Naive thymus-derived CD8-positive, alpha-beta T cell (primary cell): ENCODE measurements at places on chromosomes 16 and 17.

DNA sequence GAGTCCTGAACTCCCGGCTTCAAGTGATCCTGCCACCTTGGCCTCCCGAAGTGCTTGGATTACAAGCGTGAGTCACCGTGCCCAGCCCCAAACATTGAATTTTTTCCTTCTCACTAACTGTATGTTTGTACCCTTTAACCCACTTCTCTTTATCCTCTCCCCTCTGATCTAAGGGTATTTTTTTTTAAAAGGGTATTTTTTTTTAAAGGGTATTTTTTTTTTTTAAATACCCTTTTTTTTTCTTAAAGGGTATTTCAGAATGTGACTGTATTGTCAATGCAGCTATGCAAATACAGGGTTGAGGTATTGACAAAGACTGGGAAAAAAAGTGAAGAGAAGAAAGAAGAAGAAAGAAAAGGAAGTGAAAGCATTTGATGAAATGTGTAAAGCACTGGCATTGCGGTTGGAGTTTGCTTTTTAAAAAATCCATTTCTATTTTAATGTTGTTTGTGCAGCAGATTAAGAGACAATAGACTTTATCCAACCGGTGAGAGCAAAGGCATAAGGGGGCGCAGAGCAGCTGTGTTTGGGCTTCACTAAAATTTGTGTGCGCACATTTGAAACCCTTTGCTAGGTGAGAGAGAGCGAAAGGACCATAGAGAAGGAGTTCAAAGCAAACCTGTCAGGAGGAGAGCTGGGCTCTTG is 42.4 kb downstream of the SYT17 start:
- DNase-seq: no peak

DNA sequence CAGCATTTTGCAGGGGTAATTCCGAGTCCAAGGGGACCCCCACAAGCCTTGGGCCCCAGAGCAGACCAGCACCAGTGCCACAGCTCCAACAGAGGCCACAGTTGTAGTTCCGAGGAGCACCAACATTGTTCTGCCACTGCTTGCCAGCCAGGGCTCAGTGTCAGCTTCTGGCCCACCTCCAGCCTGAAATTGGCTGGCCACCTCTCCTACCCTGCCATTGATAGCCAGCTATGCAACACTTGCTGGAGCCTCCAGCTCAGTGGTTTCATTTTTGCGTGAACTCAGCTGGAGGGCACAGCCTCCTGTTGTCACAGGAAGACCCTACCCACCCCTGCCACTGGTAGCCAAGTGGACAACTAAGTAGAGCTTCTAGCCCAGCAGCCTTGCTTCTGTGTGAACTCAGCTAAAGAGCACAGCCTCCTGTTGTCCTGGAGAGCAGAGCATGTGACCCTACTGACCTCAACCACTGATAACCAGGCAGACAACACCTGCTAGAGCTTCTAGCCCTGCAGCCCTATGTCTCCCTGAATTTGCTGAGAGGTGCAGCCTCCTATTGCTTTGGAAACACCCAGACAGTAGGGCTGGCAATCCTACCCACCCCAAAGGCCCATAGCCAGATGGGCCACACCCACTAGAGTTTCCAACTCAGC is 24.9 kb downstream of the HYDIN start:
- DNase-seq: no peak

GRCh38 chr16:72282362-72282761 is 110.4 kb upstream of the PMFBP1 start:
- DNase-seq: no peak

- DNase-seq: no peak
Measured at GRCh38 chr17:17043461-17044271, 1.4 kb downstream of the MPRIP start.

- DNase-seq: no peak
Measured at GRCh38 chr17:64259922-64260321, 3.1 kb downstream of the TEX2 start.

DNA sequence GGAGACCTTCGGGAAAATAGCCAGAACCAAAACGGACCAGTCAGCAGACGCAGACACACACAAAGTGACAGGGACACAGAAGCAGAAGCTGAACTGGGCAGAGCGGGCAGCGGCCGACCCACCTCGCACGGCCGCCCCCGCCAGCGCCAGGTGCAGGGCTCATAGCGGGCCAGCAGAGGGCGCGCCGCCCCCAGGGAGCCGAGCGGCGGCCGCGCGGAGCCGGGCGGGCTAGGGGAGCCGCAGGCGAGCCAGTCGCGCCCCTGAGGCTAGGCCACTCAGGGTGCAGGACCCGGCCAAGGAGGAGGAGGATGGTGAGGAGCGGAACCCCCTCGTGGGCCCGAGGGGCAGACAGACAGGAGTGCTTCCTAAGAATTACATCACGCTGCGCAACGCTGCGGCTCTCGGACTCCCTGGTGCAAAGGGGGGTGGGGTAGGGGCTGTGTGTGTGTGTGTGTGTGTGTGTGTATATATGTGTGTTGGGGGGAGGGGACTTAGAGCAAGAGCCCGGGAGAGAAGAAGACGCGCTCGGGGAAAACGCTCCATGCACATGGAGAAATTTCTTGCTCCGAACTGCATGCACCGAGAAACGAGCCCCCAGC is 913 bp upstream of the NOG start:
- peak; percentile 81 for DNase-seq

DNA sequence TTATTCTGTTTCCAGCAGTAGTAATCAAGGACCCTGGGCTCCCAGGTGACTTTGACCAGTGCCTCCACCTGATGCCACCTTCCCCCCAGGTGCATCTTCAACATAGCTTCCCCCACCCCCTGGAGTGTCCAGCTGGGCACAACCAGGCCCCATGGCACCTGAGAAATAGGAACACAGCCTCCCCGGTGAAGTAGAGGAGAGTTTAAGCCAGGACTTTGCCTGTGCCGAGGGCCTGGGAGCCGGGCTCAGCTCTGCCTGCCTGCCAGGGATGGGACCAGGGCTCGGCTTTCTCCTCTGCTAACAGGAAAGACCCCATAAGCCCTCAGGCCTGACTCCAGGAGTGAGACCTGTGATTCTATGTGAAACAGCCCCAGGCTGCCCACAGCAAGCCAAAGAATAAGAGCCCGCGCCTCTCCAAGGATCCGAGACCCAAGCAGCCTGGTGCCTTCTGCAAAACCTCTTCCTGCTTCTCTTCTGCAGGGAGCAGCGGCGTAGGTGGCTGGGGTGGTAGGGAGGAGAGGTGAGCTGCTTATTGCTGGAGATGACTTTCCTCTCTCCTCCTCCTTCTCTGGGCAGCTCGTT is 16.4 kb upstream of the RBFOX3 start:
- DNase-seq: peak; percentile 12

DNA sequence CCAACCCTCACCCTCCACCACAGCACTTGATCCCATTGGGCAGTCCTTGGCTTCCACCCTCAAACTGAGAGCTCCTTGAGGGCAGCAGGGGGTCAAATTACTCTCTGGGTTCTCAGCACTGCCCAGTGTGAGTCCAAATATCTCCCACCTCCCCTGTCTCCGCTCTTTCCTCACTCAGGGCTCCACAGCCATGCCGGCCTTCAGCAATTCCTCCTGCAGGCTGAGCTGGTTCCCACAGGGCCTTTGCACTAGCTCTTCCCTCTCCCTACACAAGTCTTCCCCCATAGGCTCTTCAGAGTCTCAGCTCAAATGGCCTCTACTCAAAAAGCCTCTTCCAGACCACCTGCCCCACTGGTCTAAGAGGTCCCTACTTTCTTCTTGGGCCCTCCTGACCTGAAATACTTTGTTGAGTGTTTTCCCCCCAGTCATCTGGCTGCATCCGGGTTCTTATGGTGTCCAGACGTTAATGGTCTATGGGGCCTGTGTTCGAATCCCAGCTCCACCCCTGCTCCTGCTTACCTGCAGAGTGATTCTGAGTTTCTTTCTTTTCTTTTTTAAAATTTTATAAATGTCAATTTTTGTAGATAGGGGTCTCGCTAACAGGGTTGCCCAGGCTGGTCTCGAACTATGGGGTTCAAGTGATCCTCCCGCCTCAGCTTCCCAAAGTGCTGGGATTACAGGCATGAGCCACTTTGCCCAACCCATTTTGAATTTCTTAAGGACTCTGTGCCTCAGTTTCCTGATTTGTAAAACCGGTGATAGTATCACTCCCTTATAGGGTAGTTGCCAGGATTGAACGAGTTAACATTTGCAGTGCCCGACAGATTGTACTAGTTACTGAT is 973 bp upstream of the IL4R start:
- no peak for DNase-seq

DNA sequence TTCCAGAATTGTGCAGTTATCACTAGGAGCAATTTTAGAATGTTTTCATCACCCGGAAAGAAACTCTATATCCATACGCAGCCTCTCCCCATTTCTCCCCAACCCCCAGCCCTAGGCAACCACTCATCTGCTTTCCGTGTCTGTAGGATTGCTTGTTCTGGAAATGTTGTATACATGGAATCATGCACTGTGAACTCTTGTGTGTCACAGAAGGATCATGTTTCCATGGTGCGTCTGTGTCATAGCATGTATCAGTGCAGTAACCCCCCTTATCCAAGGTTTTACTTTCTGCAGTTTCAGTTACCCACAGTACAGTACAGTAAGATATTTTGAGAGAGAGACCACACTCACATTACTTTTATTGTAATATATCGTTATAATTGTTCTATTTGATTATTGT is 299.4 kb downstream of the CPPED1 start:
- no peak for DNase-seq

DNA sequence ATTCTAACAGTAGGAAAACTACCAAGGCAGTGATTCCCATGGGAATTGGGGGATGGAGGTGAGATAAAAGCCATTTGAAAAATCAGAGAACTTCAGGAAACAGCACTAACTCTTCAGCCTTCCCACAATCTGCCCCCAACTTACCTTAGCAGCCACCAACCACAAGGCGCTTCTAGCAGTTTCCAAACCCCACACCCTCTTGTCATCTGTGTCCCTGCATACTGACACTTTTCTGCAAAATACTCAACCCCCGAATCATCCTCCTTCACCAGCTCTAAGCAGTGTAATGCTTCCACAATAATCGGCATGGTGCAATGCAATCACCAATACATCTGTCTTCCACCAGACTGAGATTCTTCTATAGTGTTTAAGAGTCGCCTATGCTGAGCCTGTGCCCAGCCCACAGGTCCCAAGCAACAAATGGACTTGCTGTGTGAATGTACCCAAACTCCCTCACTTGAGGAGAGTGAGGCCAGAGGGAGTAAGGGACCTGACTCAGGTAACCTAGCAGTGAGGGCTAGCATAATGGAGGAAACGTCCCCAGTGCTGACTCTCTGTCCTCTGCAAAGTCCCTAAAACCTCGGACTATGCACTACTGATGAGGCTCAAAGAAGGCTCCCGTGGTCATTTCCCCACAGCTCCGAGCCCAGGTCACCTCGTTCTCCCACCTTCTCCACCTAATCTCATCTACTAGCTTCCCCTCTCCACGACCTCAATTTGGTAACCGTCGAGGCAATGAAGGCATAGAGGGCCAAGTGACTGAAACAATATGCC is 943 bp downstream of the DYNC1LI2 start:
- DNase-seq: no peak

DNA sequence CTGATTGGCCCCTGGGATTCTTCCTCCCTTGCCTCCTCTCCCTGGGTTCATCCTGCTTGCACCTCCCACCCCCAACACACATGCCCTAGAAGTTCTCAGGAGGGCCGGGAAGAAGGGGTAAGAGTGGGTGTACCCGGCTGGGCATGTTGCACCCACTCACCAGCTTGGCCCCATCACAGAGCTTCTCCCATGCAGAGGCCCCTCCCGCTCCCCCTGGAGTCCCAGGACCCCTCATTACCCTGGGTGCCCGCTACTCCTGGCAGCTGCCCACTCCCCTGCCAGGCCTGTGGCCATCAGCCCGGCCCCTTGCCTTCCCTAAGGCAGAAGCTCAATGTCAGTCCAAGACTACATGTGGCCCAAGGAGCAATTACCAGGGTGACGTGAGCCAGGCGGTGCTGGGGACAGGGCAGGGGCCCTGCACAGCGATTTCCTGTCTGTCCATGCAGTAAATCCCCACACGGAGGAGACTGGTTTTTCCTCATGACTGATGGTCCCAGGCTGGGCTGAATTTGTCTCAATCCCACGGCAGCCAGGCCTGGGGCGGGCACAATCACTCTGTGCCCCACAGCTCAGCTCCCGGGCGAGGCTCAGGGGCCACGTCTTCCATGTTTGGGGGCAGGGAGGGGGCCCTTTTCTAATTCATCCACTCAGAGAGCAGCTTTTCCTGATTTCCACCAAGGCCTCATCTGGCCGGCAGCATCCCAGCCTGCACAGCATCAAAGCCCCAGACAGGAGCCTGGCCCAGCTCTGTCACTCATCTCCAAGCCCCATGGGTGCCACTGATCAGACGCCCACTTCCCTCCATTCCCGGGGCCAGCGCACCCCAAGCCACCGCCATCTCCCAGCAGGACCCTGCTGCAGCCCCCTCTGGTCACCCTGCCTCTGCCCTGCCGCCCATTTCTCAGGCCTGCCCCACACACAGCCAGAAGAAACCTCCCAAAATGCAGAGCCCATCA is 234.7 kb downstream of the KATNIP start:
- DNase-seq: no peak

DNA sequence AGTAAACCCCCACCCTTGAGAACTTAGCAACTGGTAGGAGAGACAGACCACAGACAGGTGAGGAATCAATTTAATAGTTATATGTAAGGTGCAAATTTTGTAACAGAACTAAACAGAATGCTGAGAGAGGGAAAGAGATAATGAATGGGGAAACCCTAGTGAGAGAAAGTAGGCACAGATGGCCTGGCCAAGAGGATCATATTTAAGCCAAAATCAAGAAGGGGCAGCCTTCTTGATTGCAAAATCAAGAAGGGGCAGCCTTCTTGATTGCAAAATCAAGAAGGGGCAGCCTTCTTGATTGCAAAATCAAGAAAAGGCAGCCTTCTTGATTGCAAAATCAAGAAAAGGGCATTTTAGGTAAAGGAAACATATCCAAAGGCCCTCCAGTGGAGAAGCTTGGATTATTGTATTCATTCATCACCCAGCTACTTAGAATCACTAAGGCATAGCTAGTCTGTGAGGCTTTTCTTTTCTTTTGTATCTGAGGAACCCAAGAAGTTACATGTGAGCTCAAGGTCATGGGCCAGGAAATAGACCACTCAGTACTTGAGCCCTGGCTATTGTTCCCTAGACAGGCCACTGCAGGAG is 190.6 kb downstream of the CYLD start:
- DNase-seq: no peak

DNA sequence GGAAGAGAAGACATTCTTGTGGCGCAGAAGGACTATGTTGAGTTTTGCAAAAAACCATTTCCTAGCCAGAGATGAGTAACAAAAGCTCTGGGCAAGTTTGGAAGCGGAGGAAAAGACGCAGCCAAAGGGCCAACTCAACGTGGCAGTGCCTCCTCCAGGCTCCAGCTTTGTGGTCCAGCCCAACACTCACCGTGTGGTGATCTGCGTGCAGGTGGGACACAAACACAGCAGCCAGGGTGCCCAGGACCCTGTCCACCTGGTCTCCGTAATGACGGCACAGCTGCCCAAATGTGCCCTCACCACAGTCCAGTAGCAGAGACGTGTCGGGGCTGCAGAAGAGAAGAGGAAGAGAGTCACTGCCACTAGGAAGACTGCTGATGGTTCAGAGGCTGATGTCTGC is 21.5 kb downstream of the ELAC2 start:
- no peak for DNase-seq
